ENCODE measurements at places on chromosomes 2 and 18.

DNA sequence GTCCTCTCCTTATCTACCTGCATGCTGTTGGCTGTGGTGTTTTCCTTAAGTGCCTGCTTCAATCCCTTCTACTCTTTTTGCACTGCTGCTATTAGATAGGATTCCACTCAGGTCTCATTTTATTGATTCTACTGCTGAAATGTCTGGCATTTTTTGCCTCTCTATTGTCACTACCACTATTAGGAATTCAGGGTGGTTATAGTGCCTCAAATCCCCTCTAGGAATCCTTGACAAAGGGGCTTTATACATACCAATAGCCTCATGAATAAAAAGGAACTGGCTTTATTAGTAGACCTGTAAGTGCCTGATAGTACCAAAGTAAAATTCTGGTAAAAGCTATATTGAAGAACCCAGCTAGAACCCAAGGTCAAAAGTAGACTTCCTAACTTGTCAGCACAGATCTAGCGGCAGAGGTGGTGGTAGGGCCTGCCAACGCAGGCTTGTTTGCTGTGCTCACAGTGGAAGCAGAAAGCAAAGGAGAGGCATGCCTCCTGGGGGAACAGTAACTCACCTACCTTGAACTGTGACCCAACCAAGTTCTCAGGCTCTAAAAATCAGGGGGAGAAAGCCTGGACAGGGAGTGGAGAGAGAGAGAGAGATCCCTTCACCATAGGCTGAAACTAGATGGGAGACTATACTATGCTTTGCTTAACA lies 200.8 kb downstream of the RAB3GAP1 start:
- DNase-seq: no peak

DNA sequence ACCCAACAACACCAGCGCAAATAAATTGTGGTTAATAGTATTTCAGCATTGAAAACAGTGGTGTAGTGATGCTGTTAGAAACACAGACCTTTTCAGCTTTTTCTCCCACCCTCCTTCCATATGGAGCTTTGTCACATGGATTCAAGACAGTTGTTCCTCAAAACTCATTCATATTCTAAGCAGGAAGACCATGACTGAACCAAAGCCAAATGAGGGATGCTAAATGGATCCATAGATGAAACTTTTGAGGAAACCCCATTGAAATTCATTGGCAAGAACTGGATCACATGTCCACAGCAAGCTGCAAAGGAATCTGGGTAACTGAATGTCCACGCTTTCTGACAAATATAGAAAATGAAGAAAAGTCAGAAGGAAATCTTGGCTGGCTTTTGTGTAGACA lies 615.1 kb upstream of the NETO1 start:
- DNase-seq: no peak

- no peak for DNase-seq
These were observed 102.4 kb downstream of the STK39 start for GRCh38 chr2:168145011-168145410.

DNA sequence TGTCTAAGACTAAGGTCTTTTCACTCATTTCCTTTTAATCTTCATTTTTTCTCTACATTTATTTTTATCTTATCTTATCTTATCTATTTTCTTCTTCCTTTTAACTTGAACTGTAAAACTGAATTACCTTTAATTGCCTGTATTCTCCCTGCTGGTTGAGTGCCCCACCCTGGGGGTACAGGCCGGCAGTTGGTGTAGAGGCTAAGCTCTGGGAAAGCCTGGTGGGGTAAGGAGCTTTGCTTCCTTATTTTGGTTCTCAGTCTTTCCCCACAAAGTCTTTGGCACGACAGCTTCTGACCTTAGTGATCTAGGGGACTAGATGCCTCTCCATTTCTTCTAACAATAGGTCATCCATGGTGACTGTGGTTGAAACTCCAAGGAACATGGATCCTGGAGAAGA lies 26.8 kb upstream of the HAAO start:
- DNase-seq: no peak

DNA sequence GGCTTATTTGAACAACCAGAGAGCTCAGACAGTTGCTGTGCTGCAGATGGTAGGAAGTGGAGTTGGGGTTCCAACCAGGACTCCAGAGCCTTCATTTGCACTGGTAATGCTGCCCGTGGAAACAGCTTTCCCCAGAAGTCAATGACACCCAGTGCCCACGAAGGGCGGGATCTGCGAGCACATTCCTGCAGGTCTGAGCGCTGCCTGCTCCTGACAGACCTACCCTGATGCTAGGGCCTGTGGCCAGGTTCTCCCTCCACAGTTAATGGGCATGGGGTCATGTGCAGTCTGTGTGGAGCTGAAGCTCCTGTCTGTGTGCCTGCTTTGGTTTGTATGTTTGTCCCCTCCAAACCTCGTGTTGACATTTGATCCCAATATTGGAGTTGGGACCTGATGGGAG lies 299.0 kb upstream of the HS6ST1 start:
- no peak for DNase-seq

DNA sequence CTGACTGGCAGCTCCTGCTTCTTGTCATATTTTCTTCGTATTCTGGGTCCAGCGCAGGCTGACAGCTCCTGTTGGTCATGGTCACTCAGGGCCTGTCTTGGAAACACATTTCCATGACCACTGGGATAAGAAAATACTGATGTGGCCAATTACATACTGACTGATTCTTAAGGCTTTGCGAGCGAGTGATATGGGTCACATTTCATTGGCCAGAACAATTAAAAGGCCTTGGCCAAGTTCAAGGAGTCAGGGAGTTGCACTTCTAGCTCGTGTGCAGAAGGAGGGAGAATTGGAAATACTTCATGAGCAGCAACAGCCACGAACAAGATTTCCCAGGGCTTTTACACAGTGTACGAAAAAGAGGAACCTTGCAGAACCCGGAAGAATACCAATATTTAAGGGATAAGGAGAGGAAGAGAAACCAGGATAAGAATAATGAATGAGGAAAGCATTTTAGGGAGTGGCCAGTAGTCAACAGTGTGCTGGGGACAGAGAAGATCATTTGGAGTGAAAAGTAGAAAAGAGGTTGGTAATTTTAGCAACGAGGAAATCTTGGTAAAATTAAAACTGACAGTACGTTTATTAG lies 149.5 kb downstream of the ATP9B start:
- DNase-seq: no peak

GRCh38 chr18:10230072-10230471 lies 224.4 kb upstream of the APCDD1 start:
- peak; percentile 89 for DNase-seq

- DNase-seq: no peak
These were observed 124.7 kb upstream of the LRRTM1 start for GRCh38 chr2:80429251-80429650.

- DNase-seq: no peak
These were observed 61.5 kb downstream of the PTPN4 start for GRCh38 chr2:119821266-119821665.

GRCh38 chr2:64487256-64488049 lies 33.5 kb downstream of the LGALSL start:
- DNase-seq: no peak

DNA sequence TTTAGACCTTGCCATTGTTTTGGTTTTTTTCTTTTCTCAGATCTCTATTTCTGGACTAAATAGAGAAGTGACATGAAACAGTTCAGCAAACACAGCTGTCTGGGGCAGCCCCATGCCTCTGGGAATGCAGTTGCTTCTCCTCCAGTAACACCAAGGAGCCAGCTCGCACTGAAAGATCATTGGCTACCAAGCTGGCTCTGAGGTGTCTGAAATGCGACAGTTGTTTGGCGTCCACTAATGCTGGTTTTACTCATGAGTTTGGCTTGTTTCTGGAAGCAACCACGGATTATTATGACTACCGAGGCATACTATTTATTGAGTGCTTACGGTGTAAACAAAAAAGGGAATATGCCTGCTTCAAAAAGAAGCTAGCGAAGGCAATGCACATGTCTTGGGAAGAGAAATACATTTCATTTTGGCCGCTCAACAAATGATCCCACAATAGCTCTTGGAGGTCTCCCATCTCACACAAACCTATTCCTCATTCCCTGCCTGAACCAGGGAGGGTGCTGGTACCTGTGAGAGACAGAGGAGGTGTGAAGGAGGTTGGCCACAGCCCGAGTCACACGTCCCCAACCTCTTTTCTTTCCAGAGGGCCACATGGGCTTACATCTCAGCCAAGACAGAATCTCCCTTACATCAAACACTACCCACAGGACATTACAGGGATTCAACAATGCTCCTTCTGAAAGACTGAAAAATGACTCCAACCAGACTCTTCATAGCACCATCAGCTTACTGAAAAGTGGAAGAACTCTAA lies 37.5 kb upstream of the NEB start:
- DNase-seq: peak; percentile 80

- DNase-seq: no peak
These were observed 1362.7 kb upstream of the FAM98A start for GRCh38 chr2:34961822-34962221.

- no peak for DNase-seq
These were observed 27.3 kb upstream of the INHBB start for GRCh38 chr2:120318626-120319025.

DNA sequence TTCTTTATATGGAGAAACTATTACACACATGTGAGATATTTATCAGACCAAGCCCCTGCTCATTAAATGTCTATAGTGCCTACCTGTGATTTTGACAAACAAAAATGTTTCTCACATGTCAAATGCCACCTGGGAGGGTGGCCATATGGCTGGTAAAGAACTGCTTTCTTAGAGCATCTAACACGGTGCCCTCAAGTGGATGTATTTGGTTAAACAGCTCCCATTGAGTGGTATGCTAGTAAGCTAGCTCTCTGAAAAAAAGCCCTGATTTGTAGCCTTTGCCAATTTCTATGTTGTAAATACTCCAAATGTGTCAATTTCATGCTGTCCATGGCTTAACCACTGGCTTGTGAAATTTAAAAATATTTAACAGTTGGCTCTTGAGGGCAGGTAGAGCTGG lies 94.6 kb downstream of the PMAIP1 start:
- no peak for DNase-seq

DNA sequence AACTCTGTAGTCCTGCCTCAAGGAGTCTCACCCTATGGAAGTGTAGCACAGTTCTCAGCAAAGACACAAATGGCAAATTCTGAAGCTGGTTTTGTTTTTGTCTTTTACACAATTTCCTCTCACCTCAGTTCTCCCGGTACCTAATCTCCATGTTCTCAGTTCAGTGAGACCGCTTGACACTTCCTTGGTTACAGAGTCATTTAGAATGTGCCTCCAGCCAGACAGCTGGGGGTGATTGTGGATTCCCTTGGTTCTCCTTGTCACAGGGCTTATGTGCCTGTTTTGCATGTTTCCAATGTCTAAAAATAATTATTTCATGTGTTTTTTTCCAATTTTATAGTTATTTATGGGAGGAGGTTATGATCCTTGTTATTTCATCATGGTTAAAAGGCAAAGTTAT lies 379.5 kb upstream of the MAP2 start:
- DNase-seq: no peak

- DNase-seq: no peak
These were observed 28.6 kb downstream of the LRRC30 start for GRCh38 chr18:7259475-7259874.

DNA sequence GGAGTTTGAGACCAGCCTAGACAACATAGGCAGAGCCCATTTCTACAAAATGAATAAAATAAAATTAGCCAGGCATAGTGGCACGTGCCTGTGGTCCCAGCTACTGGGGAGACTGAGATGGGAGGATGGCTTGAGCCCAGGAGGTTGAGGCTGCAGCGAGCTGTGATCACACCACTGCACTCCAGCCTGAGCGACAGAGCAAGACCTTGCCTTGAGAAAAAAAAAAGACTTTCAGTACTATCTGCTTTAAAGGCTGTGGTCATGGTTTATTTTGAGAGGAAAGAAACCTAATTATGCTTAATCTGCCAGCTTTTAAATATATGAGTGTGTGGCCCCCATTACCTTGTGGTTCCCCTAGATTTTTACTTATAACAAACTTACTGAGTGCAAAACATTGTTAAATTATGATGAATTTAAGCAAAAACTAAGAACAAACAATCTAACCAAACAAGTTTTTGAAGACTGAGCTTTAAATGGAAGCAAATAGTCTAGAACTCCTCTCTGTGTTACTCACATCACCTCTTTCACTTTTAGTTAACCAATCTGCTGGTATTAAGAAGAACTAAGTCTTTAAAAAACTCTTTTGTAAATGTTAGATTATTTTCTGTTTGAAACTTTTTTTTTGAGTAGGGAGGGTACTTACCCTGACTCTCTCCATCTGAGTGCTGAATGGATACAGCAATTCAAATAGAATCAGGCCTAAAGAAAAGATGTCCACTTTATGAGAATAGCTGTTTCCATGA lies 65.4 kb downstream of the EIF2AK3 start:
- no peak for DNase-seq
